ENCODE measurements at places on chromosomes 7 and 10.

GRCh38 chr7:93185303-93186027 is 37.3 kb upstream of the SAMD9L start:
- no peak for DNase-seq
- H3K4me3 ChIP-seq: no peak overlapping the region
- H3K4me1 ChIP-seq: no peaks in the 10 kb centered on the region
- no peaks in the 10 kb centered on the region for H3K36me3 ChIP-seq
- H3K27me3 ChIP-seq: no peaks in the 10 kb centered on the region

DNA sequence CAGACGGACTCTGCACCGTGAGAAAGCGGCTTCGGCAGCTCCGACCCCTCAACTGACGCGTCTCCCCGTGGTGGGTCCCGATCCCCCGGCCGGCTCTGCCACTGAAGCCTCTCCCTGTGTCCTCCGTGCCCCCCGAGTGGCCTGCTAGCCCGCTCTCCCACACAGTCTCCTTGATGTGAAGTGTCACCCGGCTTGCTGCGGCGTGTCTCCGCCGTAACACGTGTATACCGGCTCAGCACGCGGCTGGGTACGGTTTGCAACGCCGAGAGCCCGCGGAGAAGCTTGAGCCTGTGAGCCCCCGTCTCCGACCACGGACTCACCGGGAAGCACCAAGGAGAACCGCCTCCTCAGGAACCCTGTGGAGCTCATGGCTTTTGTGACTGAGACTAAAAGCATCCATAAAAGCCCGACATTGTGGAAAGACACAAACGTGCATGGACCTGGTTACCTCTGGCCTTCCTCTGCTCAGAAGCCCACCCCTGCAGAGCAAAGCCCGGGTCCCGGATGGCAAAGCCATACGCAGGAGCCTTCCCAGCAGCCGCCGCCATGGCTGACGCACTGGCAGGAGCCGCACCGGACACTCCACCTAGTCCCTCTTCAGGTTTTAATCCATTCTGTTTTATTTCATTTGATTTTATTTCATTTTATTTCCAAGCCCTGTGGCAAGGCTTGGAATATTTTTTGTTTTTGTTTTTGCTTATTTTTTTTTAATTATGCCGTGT is 17.0 kb downstream of the PTPRN2 start:
- DNase-seq: no peak
- H3K36me3 ChIP-seq: no peaks in the 10 kb centered on the region
- peaks cover 5% of the 10 kb centered on the region for H3K27me3 ChIP-seq
- H3K27ac ChIP-seq: no peak overlapping the region

GRCh38 chr7:112547916-112548315 is 67.1 kb downstream of the LSMEM1 start:
- H3K36me3 ChIP-seq: no peaks in the 10 kb centered on the region
- H3K27ac ChIP-seq: no peak overlapping the region
- H3K4me1 ChIP-seq: no peaks in the 10 kb centered on the region
- H3K27me3 ChIP-seq: peaks cover 14% of the 10 kb centered on the region

DNA sequence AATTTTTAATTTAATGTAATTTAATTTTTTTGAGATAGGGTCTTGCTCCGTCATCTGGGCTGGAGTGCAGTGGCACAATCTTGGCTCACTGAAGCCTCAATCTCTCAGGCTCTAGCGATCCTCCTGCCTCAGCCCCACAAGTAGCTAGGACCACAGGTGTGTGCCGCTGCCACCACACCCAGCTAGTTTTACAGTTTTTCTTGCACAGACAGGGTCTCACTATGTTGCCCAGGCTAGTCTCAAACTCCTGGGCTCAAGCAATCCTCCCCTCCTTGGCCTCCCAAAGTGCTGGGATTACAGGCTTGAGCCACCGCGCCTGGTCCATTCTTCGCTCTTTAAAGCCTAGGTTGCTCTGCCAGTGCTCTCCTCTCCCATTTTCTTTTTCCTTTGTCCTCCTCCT is 12.9 kb downstream of the CALML3 start:
- H3K27me3 ChIP-seq: no peaks in the 10 kb centered on the region
- H3K27ac ChIP-seq: no peak overlapping the region
- no peaks in the 10 kb centered on the region for H3K4me1 ChIP-seq
- H3K36me3 ChIP-seq: no peaks in the 10 kb centered on the region
- H3K4me3 ChIP-seq: no peak overlapping the region
- no peak for DNase-seq

DNA sequence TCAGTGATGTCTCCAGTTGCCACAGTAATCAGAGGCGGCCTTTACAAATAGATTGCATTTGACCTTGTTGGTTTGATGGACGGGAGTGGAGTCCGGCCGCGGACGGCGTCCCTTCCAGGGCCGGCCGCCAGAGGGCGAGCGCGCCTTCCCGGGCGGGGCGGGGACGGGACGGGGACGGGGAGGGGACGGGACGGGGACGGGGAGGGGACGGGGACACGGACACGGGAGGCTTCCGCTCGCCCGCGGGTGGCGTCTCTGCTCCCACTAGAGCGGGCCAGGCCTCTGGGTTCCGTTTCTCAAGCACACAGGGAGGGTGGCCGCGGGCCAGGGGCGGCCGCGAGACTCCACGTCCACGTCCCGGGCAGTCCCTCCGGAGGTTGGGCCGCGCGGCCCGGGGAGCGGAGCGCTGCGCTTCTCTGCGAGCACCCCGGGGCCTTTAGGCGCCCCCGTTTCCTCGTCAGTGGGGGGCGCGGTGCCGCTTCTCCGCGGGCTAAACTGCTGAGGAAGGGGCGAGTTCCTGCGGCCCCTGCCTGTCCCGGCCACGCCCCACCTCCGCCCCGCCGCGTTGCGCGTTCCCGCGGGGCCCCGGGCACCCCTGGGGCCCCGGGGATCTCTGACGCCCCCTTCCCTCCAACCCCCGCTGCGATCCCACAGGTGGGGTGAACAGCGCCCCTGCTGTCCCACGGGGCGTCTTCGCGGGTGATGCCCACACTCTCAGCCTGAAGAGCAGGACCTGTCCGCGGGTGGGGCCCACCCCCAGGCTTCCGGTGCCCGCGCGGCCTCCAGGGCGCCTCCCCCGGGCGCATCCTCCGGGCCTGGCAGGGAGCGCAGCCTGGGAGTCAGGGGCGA is 84.2 kb upstream of the MKI67 start:
- peak overlapping the region; percentile 34 for H3K27ac ChIP-seq
- peak overlapping the region; percentile 57 for H3K4me3 ChIP-seq
- peaks cover 12% of the 10 kb centered on the region for H3K27me3 ChIP-seq
- H3K4me1 ChIP-seq: peaks cover 26% of the 10 kb centered on the region

DNA sequence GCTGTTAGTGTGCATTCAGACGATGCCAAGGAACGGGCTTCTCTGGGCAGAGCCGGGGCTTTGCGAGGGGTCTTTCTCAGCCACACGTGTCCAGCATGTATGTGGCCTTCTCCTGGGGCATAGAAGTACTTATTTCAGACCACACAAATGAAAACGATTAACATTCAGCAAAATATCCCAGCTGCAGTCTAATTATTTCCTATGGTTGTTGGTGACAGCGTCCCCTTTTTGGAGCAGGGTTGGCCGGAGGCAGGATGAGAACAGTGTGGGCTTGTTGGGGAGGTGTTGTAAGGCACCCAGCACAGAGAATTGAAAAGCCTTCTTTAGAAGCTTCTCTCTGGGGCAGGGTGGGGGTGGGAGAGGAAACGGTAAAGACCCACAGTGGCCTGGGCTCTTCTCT is 54.2 kb downstream of the PTPRE start:
- H3K36me3 ChIP-seq: no peaks in the 10 kb centered on the region
- no peak overlapping the region for H3K27ac ChIP-seq
- no peaks in the 10 kb centered on the region for H3K4me1 ChIP-seq
- H3K27me3 ChIP-seq: no peaks in the 10 kb centered on the region
- DNase-seq: no peak

DNA sequence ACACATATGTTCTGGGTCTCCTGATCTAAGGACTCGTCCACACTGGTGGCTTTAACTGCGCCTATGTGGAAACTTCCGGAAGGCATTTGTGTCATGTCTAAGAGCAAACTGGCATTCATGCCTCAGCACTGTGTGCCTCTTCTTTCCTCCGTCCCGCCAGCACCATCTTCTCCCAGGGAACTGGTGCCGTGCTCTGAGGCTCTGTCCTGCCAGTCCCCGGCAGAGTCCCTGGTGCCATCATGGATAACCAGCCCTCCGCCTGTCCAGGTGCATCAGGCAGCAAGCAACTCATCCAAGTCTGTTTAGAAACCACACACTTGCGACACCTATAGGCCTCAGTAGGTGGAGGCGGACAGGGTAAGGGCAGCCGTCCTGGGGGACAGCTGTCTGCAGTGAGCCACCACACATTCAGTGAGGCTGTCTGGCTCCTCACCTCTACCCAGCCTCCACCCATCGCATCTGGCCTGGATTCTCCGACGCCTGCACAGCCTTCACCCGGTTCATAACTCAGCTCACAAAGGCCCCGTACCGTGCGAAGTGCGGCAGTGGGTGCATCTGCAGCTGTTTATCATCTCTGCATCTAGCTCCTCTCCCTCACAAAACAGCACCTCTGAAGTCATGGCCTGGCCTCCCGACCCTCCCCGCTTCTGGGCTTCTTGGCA is 162.7 kb downstream of the DIP2C start:
- H3K4me1 ChIP-seq: no peaks in the 10 kb centered on the region
- H3K36me3 ChIP-seq: no peaks in the 10 kb centered on the region
- no peak overlapping the region for H3K27ac ChIP-seq
- no peak overlapping the region for H3K4me3 ChIP-seq

GRCh38 chr10:60524541-60524940 is 134.9 kb upstream of the ANK3 start:
- H3K4me1 ChIP-seq: no peaks in the 10 kb centered on the region
- no peaks in the 10 kb centered on the region for H3K27me3 ChIP-seq
- H3K36me3 ChIP-seq: no peaks in the 10 kb centered on the region
- no peak for DNase-seq
- no peak overlapping the region for H3K27ac ChIP-seq

All from T-cell (primary cell).